ENCODE measurements at places on chromosomes 7 and 10.

DNA sequence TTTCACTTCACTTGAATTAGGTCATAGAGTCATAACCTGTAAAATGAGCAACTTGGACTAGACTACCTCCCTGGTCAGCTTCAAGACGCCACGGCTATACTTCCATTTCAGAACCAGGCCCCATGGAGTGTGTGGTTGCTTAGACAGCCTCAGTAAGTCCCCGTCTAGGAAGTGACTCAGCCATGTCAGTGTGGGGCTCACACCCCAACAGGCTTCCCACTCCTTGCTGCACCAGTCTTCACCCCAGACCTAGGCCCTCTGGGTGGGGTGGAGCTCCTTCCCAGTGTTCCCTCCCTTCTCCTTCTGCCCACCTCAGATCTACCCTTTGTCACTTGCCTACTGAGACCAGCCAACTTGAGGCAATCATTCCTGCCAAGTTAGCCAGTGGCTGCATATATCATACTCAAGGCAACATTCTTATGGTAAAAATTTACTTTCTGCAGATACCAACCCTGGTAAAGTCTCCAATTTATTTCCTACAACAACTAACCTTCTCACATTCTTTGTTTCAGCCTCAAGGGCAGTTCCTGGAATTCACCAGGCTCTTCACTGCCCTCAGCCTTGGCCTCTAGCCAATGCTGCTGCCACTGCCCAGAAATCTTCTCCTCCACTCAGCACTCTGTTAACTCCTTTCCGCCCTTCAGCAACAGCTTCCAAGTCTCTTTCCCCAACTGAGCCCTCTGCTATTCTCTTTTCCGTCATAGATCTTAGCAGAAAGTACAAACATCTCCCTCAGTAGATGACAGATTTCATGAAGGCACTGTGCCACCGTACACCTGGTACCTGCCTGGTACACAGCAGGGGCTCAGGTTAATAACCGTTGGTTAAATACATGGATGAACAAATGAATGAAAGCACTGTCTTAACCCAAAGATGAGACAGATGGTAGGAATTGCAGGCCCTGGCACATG, 31.3 kb upstream of the ZNRF2 start:
- no peak for DNase-seq

DNA sequence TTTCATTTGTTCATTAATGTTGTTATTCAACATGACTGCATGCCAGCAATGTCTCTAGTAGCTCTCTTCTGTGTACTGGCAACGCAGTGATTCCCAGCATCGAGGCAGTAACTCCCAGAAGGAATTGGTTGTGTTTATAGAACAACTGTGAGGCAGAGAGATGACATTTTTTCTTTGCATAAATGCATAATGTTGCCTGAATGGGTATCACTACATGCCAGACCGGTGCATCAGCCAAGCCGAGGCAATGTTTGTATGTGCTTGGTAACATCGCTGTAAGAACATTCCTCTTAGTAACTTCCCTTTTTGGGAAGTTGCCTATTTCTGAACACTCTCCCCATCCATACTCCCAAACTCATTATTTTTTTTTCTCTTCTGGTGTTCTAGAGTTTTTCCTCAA, 182.9 kb downstream of the HTR7 start:
- no peak for DNase-seq

- no peak for DNase-seq
These were observed 50.6 kb upstream of the FAM204A start for GRCh38 chr10:118392761-118393160.

DNA sequence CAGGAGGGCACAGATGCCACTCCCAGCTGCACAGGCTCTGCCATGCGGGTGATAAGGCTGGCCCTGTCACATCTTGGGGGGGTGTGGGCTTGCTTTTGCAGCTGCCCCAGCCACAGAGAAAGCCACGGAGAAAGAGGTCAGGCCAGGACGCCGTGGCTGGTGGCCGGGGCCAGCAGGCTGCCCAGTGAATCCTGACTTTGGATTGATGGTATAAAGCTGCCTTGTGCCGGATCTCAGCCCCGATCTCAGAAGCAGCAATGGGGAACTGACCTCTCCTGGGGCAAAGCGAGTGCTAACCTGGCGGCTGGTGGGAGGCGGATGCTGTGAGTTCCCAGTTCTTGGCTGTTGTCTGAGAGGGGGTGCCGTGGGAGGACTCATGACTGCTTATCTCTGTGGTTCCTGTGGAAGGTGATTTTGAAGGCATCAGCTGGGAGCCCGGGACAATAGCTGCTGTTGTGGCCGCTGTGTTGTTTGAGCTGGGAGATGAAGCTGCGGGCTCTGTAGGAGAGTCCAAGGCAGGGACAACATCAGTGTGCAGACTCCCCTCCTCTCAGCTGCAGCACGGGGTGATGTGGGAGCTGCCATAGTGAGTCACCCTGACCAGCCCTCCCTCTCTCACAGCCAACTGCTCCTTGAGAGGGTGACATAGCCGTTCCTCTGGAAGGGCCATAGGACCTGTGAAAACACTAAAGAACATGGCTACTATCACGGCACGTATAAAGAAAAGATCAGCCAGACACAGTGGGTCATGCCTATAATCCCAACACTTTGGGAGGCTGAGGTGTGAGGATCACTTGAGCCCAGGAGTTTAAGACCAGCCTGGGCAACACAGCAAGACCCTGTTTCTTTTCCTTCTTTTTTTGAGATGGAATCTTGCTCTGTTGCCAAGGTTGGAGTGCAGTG, 17.0 kb downstream of the IL15RA start:
- DNase-seq = no peak

DNA sequence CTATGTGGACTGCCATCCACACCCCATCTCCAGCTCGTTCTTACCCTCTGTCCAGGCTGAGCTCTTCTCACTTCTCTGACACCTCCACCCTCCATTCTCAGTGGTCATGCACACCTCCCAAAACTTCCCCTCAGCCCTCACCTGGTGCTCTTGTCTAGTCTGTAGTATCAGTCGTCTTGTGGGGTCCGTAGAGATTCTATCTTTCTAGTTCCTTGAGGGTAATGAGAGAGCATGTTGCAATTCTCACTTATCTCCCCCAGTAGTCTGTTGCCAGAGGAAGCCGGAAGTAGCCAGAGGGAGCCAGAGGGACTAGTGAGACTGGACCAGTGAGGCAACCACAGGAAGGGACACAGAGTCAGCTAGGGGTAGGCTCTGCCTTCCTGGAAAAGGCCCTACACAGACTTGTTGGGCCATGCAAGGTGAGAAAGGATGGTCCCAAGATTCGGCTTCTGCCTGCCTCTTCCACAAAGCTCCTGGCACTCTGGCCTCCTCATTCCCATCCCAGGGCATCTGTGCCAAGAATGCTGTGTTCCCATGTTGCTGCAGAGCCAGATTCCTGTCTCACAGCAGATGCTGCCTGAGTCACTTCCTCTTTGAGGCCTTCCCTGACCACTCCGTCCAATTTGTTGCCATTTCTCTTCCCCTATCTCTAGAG, 50.6 kb upstream of the DUSP5 start:
- DNase-seq = peak; percentile 16

DNA sequence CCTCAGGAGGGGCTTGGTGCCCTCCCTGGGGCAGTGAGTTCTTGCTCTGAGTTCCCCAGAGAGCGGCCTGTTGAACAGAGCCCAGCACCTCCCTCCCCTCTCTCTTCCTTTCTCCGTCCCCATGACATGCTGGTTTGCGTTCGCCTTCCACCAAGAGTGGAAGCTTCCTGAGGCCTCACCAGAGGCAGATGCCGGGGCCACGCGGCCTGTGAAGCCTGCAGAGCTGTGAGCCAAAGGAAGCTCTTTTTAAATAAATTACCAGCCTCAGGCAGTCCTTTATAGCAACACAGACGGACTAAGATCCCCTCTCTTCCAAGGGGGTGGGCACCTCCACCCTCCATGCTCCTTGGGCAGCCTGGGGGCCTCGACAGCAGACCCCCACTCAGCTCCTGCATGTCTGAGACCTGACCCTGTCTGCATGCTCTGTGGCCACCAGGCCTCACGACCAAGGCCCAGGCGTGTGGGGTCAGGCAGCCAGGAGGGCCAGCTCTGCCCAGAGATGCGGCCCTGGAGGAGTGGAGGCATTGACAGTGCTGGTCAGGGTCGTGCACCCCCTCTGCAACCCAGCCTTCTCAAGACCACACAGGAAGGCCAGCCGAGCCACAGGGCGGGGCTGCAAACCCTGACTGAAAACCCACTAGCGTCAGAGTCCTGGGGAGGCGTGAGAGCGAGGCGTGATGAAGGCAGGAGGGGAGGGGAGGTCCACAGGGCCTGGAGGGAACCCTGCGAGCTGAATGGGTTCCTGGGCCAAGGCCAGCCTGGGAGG, 54.6 kb upstream of the ADGRA1 start:
- DNase-seq = no peak

DNA sequence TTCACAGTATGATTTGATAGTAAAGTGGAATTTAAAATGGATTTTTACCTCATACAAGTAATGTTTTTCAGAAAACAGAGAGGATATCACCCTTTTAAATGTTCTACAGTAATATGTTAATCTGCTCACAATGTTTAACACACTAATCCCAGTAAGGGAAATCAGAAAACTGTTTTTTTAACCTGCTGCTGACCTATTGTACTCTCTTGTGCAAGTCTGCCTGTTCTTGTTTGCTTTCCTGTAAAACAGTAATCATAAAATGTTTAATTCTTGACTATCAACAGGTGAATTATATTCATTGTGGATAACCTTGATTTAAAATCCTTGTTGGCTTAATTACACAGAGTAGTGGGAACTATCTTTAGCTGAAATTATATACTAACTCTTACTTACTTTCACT, 126.4 kb downstream of the GNAT3 start:
- DNase-seq = no peak

GRCh38 chr10:131797626-131798025, 103.2 kb upstream of the PPP2R2D start:
- DNase-seq = no peak

DNA sequence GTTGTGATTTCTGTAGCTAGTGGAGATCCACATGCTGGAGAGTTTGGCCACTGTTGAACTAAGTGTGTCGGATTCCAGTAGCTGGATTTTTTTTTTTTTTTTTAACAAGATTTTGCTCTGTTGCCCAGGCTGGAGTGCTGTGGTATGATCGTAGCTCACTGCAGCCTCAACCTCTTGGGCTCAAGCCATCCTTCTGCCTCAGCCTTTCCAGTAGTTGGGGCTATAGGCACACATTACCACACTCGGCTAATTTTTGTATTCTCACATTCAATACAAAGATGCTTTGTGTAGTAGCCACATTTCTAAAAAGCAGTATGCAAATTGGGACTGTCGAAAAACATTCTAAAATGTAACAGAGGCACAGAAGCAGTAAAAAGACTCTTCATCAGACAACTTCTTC, 63.5 kb downstream of the RABGEF1 start:
- DNase-seq = no peak

DNA sequence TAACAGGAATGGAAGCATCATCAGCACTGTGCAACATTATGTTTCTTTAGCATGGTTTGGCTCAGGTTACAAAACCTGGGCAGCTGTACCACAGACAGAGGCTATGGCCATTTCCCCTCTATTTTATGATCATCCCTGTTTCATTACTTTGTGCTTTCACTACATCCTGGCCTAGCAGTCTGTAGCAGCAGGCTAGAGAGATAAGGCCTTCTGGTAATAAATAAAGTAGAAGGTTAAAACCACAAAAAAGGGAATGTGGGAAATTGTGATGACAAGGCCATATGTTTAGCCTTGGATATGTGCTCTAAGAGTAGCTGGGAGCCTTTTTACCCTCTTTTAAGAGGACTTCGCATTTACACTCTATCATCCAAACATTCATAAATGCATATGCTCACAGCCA, 266.2 kb upstream of the PHF14 start:
- no peak for DNase-seq

GRCh38 chr10:23373156-23373555, 28.6 kb upstream of the C10orf67 start:
- DNase-seq = no peak

DNA sequence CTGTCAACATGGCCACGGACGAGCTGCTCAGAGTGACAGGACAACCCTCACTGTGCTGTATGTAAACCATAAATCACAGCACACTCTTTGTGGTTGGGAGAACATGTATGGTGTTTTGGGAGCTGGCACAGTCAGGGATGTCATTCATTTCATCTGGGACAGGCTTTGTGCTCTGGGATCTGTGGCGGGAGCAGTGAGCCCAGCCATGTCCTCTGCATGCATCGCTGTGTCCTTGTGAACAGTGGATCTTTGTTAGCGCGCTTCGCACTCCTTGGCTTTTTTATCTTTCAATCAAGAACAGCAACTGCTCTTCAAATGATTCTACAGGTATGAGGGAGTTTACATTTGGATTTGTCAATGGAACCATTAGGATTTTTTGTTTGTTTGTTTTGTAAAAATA, 7.1 kb downstream of the CCM2 start:
- no peak for DNase-seq

DNA sequence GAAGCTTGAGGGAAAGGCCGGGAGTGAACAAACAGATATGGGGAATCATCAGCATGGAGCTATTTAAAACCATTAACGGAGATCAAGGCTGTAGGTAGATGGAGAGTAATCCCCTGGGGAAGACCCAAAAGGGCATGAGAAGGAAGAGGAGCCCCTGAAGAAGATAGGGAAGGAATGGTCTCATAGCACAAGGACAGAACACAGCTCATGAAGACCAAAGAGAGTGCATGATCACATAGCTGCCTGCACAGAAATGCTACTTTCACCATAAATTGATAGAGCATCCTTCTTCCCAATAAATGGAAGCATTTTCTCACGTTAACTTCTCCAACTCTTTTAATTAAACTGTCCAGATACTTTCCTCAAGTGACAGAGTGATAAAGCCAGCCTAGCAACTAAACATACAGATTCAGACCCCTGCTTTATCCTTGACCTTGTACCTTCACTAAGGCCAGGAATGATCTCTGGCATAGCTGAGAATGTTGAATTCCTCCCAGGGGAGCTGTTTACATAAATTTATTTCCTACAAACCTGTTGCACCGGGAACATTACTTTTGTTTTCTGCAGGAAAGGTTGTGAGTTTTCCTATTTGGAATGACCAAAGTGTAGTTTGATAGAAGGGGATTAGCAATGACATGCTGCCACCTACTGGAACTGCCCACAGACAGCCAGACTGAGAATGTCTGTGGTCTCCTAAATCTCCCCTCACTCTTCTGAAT, 110.8 kb upstream of the LRGUK start:
- no peak for DNase-seq

DNA sequence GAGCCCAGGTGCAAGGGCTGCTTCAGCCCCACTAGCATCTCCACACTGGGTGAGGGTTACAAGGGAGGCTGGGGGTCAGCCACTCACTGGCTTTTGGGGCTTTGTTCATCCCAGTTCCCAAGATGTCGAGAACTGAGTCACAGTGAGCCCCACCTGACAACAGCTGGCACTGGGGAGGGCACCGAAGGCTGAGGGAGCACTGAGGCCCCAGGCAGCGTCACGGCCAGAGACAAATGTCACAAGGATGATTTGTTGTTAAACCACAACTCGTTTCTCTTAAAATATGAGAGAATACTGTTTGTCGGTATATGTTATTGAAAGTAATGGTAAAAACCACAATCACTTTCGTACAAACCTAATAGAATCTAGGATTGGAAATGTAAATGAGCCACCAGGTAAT, 219.9 kb downstream of the CELF2 start:
- DNase-seq = peak; percentile 66

GRCh38 chr7:20021831-20022230, 195.4 kb downstream of the MACC1 start:
- DNase-seq = no peak
